T-helper 1 cell (primary cell): ENCODE measurements at places on chromosomes 12 and 14.

- no peak for DNase-seq
Measured at GRCh38 chr12:111238075-111238734, 130.7 kb downstream of the PHETA1 start.

GRCh38 chr14:50395448-50395847, 1.2 kb downstream of the CDKL1 start:
- no peak for DNase-seq

DNA sequence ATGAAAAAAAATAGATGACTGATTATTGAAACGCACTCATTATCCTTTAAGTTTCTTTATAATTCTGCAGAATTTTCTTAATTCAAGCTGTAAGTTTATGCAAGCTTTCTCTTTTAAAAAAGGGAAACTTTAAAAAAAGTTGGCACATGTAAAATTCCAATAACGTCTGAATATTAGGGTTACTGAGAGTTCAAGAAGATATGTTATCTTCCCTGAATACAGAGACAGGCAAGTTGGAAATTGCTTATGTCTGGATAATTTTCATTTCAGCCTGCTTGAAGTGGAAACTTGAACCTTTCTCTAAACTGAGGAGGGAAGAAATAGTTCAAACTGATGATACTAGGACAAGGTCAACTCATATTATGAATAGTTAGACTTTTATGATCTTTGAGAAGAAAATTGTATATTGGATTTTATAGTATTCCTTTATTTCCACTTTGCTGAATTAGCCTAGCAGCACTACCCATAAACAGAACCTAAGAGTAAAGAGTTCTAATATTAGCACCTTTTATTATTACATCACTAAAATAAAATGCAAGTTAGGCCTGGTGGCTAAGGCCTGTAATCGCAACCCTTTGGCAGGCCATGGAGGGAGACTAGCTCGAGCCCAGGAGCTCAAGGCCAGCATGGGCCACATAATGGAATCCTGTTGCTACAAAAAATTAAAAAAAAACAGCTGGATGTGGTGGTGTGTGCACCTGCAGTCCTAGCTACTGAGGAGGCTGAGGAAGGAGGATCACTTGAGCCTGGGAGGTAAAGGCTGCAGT, 288.0 kb downstream of the TRHDE start:
- DNase-seq = no peak

DNA sequence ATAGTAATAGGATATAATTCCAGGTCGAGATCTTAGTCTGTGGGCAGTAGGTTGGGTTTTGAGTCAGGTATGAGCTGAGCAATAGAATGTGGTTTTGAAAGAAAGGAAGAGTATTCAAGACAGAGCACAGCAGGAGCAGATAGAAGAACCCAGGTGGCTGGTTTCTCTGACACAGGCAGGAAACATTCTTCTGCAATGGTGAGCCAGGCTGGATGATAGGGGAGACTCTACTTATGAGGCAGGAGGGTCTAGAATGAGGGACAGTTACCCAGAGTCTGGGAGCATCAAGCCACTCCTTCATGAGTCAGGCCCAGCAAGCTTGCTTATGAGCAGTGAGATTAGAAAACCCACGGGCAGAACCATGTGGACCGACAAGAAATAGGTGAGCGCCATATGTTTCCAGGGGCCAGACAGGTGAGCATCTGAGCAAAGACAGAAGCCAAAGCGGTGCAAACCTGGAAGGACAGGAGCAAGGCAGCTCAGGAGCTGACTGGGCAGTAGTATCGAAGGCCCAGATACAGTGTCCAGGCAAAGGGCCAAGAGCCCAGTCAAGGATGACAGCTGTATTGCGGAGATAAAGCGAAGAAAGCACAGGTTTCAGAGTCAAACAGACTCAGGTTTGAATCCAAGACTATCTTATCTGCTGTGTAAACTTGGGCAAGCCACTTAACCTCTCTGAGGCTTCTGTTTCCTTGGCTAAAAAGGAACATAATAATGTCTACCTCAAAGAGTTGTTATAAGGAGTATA, 22.5 kb upstream of the PCNX1 start:
- peak; percentile 67 for DNase-seq

- no peak for DNase-seq
Measured at GRCh38 chr12:106712768-106713167, 61.7 kb upstream of the RIC8B start.

DNA sequence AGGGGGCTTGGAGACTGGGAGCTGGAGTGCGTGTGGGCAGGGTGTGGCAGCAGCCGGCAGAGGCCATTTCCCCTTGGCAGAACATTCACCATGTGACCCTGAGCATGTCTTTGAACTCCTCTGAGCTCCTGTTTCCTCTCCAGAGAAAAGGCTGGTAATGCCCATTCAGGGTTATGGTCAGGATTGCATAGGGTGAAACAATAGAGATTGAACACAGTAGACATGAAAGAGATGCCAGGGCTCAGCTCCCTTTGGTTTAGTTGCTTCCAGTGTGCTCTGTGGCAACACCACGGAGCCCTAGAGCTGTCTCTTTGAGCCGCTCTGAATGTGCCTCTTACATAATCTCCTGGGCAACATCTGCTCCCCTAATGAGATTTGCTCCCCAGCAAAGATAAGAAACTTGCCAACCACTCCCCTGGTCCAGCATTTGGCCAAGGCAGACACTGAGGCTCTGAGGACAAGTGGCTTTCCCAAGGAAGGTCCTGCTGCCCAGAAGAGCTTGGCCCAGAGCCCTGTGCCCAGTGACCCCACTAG, 4.6 kb downstream of the IFI27 start:
- no peak for DNase-seq
